AG09319 (cell line): ENCODE measurements at places on chromosomes 2 and 18.

DNA sequence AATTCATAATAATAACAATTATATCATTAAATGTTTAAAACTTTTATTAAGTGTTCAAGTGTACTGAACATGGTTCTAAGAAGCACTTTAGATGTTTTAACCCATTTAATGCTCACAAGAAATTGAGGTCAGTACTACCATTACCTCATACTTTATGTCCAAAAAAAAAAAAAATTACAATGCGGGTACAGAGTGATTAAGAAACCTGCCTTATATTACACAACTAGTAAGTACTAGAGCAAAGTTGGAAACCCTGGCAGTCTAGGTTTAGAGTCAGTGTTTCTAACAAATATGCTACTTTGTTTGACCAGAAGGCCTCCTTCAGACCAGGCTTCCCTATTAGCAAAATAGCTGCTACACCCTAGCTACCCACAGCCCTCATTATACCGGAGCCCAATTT, 28.5 kb downstream of the PLEKHM3 start:
- no peak for DNase-seq

GRCh38 chr2:181900007-181900651, 8.6 kb downstream of the ITPRID2 start:
- DNase-seq = no peak

GRCh38 chr2:115763601-115764000, 1321.2 kb downstream of the DPP10 start:
- DNase-seq = no peak

GRCh38 chr2:138712212-138712979, 67.8 kb downstream of the NXPH2 start:
- no peak for DNase-seq

DNA sequence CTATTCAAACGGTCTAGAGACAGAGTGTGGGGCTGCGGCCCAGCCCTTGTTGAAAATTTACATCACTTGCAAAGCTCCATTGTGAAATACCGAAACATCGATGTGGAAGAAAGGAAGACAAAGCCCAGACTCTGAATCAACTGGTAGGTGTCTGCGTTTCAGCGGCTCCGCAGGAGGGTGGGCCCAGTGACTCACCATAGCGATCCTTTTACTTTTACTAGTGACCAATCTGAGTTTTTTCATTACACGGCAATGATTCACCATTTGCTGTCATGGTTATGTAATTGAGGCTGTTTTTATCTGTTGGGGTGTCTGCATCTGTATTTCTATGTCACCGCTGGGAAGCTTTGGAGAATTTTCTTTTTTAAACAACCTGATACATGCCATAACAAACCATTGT, 66.6 kb upstream of the ODC1 start:
- DNase-seq = no peak

DNA sequence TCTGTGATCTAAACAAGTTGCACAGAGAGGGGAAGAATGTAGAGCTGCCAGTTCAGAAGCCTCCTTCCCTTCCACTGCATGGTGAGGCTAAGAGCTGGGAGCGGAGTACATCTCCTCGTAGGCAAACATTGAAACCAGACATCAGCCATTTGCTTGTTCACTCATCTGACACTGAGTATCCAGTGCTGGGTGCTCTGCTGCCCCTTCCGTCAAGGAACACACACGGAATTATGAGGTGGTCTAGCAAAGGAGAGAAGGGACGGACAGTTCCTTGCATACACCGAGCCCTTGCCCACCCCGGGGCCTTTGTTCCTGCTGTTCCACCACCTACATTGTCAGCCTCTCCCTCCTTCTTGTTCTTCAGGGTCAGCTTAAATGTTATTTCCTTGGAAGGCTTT, 44.6 kb downstream of the SLC4A1AP start:
- DNase-seq = no peak
